ENCODE measurements at places on chromosomes 4 and X.

DNA sequence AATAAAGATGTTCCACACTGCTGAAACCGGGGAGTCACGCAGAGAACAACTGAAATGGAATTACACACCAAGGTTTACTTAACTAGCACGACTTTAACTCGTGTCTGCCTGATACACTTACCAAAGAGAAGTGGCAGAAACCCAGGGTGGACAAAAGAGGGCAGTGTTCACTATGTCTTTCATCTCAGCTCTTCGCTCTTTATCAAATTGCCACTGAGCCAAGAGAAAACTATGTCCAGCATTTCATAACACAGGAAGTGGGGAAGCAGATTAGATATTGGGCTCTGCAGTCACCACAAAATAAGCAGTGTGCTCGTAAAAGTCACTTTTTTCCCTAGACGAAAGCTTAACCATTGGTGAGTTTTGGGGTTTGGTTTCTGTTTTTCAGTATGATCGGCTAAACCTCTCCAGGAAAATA is 155.7 kb downstream of the CHIC2 start:
- peak; percentile 55 for DNase-seq

DNA sequence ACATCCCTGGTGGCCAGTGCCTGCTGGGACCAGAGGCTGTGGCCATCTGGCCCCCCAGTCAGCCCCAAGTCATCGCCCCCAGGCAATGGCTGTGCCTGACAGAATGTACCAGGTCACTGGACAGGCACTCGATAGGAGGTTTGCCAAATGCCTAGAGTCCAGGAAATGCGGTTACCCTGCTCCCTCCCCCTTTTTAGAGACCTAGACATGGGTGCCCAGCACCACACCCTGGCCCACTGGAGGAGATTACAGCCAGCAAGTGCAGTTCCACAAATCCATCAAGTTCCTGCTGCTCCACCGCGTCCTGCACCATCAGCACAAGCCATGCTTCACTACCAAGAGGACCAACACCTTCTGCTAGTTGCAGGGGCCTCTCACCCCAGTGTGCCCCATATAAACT is 16.2 kb upstream of the ZFX start:
- DNase-seq, result no peak

- peak; percentile 75 for DNase-seq
Observed at GRCh38 chrX:38800981-38801845, at the start of gene MID1IP1. MID1IP1 (plus strand) TSS chrX:38801459; CDS start chrX:38804947, 3,488 bp downstream.

DNA sequence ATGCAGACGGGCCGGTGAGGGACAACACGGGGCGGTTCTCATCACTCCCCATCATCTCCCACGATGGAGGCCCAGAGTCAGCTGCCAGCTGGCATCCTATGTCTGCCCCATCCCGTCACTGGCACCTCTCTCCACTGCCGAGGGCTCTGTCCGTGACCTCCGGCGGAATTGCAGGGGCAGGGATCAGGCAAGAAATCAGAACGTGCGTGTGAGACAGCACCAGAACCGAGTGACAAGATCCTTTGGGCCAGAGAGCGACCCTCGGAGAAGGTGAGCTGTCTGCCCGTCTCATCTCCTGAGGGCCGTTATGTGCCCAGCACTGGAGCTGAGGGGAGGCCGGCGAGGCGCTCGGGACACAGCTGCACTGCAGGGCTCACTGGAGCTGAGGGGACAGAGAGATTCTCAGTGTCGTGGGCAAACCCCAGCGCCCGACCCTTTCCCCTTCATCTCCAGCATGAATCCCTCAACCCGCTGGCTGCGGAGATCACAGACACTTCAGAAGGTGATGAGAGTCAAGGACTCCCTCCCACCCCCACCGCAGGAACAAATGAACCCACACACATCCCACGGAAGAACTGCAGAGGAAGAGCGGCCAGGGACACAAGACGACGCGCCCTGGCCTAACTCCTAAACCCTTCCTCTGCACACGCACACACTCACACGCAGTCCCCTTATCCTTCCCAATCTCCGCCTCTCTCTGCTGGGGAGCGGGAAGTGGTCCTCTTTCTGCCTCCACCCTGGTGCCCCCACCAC is 128.7 kb downstream of the AFAP1 start:
- no peak for DNase-seq

DNA sequence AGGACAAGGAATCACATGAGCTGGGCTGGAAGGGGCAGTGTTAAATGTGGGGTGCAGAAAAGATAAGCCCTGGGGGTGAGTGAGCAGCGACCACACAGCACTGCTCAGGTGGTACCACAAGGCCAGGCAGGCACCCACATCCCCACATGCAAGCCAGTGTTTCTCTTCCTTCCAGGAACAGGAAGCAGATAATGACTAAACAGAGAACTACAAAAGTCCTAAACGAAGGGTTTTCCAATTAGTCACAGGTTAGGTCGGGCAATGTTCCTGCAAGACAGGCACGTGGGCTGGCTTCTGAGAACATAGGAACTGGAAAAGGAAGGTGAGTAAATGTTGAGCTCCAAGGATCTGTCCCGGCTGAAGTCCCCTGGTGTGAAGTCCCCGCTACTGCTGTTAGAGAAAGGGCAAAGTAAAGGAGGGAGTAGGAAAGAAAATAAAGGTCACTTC is 19.5 kb downstream of the RELL1 start:
- DNase-seq, result no peak

GRCh38 chr4:159764343-159764952 is 661.6 kb downstream of the RAPGEF2 start:
- peak; percentile 26 for DNase-seq

GRCh38 chr4:100261346-100261745 is 71.1 kb upstream of the DDIT4L start:
- no peak for DNase-seq

DNA sequence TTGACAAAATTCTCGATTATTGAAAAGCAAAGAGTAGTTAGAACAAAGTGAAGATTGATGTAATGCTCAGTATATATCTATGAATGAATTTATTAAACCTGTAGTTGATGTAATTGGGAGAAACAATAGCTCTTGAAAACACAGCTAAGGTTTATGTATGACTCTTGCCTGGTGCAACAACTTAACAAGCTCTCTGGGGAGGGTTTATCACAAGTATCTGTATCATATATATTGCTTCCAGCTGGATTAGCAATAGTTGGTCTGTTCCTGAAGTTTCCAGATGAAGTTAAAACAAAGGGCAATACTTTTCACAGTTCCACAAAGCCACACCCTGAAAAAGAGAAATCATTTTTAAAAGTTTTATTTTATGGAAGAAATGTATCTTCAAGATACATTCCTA is 91.4 kb downstream of the ARSJ start:
- DNase-seq, result no peak

DNA sequence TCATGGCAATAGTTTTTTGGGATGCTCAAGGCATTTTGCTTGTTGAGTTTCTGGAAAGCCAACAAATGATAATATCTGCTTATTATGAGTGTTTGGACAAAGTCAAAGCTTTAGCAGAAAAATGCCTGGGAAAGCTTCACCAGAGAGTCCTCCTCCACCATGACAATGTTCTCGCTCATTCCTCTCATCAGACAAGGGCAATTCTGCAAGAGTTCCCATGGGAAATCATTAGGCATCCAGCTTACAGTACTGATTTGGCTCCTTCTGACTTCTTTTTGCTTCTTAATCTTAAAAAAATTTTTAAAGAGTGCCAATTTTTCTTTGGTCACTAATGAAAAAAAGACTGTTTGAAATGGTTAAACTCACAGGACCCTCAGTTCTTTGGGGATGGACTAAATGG is 136.3 kb downstream of the UBE2K start:
- no peak for DNase-seq

DNA sequence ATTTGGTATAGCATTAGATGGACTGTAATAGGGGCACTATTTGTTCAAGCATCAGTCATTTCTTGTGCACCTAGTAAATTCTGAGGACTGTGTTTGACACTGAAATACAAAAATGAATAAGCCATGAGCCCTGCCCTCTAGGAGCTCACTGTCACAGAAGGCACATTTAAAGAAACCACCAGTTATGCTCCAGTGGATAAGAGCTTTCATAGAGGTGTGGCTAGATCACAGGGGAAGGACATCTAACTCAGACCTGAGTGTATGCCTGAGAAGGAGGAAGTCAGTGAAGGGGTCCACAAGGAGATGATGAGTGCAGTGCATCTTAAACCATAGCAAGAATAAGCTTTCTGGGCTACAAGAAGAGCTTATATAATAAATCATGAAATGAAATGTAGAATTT is 40.1 kb downstream of the BTC start:
- DNase-seq, result no peak

DNA sequence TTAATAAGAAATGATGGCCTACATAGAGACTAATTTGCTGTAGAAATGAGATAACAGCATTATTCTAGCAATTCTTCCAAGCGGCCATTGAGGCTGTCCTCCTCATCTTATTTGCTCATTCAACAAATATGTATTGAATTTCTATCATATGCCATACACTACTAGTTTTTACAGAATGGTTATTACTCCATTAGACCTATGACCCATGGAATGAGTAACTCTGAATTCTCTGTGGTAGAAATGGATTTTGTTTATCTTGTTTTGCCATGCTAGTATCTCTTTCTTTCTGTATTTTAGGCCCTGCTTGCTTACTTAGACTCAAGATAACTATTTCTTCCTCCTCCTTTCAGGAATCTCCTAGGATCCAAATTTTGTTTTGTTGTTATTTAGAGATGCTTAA is 103.5 kb downstream of the RPA4 start:
- peak; percentile 3 for DNase-seq

- DNase-seq, result no peak
Observed at GRCh38 chr4:108636246-108636645, 14.2 kb upstream of the OSTC start.

- no peak for DNase-seq
Observed at GRCh38 chr4:108152980-108153379, 15.8 kb downstream of the LEF1 start.

- peak; percentile 52 for DNase-seq
Observed at GRCh38 chr4:8198906-8199593, at the start of gene SH3TC1. SH3TC1 (plus strand) TSS chr4:8199290; CDS start chr4:8205195, 5,905 bp downstream.

GRCh38 chrX:134443461-134443860 is 16.5 kb upstream of the HPRT1 start:
- no peak for DNase-seq

- DNase-seq, result no peak
Observed at GRCh38 chr4:187183346-187183745, 459.7 kb upstream of the FAT1 start.

DNA sequence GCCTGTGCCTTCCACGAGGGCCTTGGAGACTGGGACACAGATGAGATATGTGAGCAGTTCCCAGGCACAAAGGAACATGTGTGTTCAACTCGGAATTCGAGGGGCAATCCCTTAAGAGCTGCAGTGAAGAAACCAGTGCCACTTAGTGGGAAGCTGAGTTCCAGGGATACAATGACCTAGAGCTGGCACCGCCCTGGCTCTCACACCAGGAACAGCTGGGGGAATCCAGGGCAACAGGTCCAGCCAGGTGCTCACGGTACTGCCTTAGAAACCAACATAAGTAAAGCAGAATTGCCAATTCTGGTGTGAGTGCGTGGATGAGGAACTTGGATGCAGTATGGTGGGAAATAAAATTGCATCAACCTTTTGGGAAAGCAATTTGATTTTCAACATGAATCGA is 122.9 kb downstream of the AFAP1 start:
- DNase-seq, result no peak

DNA sequence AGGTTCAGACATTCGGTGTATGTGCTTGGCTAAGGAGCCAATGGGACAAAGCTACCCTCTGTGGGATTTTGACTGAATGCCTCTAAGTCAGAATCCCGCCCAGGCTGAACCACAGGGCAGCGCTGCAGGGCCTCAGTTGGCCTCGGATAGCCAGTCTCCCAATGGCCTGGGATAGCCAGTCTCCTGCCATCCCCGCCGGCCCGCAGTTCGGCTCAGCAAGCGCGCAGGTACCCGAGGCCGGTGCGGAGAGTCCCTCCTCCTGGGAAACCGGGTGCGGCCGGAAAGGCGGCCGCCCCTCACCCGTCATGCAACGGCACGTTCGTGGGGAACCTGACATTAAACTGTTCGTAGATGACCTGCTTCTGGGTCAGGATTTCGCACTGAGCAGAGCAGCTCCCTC is 16.1 kb downstream of the PPEF2 start:
- no peak for DNase-seq

DNA sequence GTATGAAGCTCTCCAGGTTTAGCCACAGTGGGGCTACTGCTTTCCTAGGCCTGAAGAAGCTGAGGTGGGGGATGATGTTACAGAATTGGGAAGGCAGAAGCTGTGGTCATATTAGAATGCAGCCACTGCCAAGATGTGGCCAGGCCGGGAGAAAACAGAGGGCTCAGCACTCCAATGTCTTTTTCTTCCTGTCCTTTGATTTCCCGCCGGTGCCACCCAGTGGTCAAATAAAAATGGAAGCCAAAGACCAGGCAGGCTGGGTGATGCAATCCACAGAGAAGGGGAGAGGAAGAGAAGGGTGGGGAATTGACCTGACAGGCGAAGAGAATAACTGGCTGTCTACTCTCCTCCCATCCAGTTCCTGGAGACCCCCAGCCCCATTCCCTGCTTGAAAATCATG is 94.9 kb upstream of the SHISA3 start:
- DNase-seq, result no peak

- no peak for DNase-seq
Observed at GRCh38 chr4:74475091-74475800, 30.3 kb downstream of the AREG start.
